ENCODE measurements at places on chromosomes 2 and 18. TPM values are rescaled to one million over a fixed set of nuclear protein-coding genes. Genes with fewer than 3 reads are reported as not detected.

DNA sequence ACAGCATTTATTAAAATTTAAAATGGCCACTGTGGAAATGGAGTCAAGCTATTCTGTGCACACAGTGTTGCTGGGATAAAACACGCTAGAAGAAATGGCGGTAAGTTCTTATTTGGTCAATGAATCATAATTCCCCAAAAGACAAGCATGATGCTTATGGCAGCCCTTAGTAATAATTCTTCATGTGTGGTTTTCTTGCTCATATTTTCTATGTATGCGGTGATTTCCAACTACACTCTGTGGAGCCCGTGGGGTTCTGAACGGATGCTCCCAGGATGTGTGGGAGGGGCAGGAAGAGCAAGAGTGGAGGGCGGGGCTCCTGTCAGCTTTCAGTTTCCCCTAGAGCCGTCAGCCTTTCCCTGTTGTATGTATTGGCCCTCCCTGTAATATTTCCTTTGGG is 91.7 kb upstream of the RMDN2 start:
- H3K4me3 ChIP-seq, result no peak overlapping the region
- H3K36me3 ChIP-seq, result no peaks in the 10 kb centered on the region
- peaks cover 14% of the 10 kb centered on the region for H3K4me1 ChIP-seq
- DNase-seq, result no peak

GRCh38 chr2:233083782-233084181 is 23.6 kb downstream of the INPP5D start:
- peak overlapping the region; percentile 88 for H3K27ac ChIP-seq
- DNase-seq, result no peak
- no peaks in the 10 kb centered on the region for H3K27me3 ChIP-seq
- peaks cover 86% of the 10 kb centered on the region for H3K4me1 ChIP-seq
- peaks cover 83% of the 10 kb centered on the region for H3K36me3 ChIP-seq

- H3K4me1 ChIP-seq, result peaks cover 2% of the 10 kb centered on the region
- peaks cover 5% of the 10 kb centered on the region for H3K27me3 ChIP-seq
- no peak overlapping the region for H3K4me3 ChIP-seq
These were observed 61.0 kb downstream of the CIB4 start for GRCh38 chr2:26580151-26580550.

GRCh38 chr2:45229411-45229810 is 220.2 kb upstream of the SIX2 start:
- H3K4me3 ChIP-seq, result no peak overlapping the region
- H3K36me3 ChIP-seq, result no peaks in the 10 kb centered on the region
- no peaks in the 10 kb centered on the region for H3K4me1 ChIP-seq
- no peak for DNase-seq

DNA sequence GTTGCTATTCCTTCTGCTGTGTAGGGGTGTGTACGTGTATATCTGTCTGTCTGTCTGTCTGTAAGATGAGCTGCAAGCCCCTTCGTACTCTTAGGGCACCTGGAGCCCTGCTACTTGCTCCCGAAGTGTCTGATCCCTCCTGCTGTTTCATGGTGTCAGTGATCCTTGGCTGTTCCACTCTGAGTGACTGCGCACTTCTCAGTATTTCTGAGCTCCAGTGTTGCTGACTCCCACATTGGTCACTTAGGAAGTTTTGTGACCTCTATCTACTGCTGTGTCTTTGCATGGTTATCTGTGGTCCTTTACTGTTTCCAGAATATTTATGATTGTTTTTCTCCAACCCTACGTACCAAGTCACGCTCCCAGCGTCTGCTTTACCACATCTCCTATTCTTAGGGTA is 16.2 kb downstream of the SEMA4F start:
- no peak overlapping the region for H3K27ac ChIP-seq
- H3K4me1 ChIP-seq, result no peaks in the 10 kb centered on the region
- no peak for DNase-seq
- no peak overlapping the region for H3K4me3 ChIP-seq
- H3K27me3 ChIP-seq, result no peaks in the 10 kb centered on the region
- no peaks in the 10 kb centered on the region for H3K36me3 ChIP-seq

DNA sequence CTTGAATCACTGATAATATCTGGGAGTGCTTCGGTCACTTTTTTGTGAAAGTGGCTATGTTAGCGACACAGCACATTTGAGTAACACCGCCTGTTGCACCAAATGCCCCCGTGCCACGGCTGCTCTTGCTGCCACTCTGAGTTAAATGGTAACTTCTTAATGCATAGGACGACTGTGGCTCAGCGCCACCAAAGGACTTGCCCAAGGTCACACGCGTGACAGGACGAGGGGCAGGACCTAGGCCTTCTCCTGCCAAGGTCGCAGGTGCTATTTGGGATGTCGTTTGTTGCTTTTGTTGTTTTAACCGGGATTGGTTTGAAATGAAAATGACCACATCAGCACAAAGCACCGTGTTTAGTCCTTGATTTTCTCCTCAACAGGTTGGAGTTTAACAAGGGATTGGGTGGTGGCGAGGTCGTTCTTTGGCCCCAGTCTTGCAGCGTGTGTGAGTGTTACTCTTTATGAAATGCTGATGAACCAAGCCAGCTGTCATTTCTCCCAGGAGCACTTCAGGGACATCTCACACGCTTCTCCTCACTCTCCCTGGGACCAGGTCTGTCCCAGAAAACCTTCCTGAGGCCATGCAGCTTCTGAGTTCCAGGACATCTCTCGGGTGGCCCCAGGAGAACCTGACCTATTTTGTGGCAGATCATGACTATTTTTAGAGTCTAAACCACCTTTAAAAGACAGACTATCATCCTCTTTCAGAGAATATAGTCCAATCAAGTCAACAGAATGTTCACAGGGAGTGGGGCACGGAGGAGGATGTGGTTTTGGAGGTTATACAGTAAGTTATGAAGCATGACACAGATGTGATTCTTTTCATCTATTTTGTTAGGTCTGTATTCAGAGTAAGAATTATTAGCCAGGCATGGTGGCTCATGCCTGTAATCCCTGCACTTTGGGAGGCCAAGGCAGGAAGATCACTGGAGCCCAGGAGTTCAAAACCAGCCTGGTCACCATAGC is 49.9 kb downstream of the MTCL1 start:
- H3K36me3 ChIP-seq, result no peaks in the 10 kb centered on the region
- peak overlapping the region; percentile 92 for H3K27ac ChIP-seq
- peak; percentile 84 for DNase-seq
- H3K4me3 ChIP-seq, result peak overlapping the region; percentile 56
- peaks cover 6% of the 10 kb centered on the region for H3K27me3 ChIP-seq
- H3K4me1 ChIP-seq, result peaks cover 54% of the 10 kb centered on the region

DNA sequence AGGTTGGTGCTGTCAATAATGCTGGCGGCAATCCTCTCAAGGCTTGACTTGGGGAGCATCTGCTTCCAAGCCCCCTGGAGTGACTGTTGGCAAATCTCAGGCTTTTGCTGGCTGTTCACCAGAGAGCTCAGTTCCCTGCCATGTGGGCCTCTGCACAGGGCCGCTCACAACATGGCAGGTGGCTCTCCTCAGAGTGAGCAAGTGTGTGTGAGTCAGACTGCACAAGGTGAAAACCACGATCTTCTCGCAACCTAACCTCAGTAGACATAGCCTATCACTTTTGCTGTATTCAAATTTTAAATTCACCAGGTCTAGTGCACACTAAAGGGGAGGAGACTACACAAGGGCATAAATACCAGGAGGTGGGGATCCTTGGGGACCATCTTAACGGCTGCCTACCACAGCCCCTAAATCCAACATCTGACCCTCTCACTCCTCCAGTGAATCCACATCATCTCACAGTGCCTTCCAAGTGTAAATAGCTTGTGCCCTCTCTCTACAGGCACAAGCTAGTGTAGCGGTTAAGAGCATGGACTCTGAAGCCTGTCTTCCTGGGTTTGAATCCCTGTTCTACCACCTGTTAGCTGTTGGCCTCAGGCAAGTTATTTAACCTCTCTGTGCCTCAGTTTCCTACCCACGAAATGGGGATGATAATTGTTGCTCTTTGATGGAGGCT is 187.7 kb upstream of the CXCR4 start:
- H3K27ac ChIP-seq, result peak overlapping the region; percentile 0
- peak; percentile 22 for DNase-seq
- H3K36me3 ChIP-seq, result no peaks in the 10 kb centered on the region
- peaks cover 18% of the 10 kb centered on the region for H3K4me1 ChIP-seq

DNA sequence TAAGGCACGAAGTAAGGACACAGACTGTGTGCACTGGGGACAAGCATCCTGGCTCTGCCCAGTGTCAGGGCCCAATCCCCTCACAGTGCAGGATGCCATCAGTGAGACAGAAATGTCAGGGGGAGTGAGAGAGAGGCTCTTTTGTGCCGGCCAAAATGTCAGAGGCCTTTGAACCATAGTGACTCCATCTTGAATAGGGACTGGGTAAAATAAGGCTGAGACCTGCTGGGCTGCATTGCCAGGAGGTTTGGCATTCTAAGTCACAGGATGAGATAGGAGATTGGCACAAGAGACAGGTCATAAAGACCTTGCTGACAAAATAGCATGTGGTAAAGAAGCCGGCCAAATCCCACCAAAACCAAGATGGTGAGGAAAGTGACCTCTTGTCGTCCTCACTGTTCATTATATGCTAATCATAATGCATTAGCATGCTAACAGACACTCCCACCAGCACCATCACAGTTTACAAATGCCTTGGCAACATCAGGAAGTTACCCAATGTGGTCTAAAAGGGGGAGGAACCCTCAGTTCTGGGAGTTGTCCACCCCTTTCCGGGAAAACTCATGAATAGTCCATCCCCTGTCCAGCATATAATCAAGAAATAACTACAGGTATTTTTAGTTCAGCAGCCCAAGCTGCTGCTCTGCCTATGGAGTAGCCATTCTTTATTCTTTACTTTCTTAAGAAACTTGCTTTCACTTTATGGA is 337.4 kb downstream of the LPIN1 start:
- DNase-seq, result no peak
- no peaks in the 10 kb centered on the region for H3K36me3 ChIP-seq
- H3K4me3 ChIP-seq, result no peak overlapping the region
- H3K4me1 ChIP-seq, result peaks cover 5% of the 10 kb centered on the region
- no peak overlapping the region for H3K27ac ChIP-seq

- H3K27ac ChIP-seq, result no peak overlapping the region
- peak; percentile 5 for DNase-seq
- peaks cover 11% of the 10 kb centered on the region for H3K4me1 ChIP-seq
- no peak overlapping the region for H3K4me3 ChIP-seq
These were observed 15.2 kb upstream of the ANKRD53 start for GRCh38 chr2:70962885-70963878.

DNA sequence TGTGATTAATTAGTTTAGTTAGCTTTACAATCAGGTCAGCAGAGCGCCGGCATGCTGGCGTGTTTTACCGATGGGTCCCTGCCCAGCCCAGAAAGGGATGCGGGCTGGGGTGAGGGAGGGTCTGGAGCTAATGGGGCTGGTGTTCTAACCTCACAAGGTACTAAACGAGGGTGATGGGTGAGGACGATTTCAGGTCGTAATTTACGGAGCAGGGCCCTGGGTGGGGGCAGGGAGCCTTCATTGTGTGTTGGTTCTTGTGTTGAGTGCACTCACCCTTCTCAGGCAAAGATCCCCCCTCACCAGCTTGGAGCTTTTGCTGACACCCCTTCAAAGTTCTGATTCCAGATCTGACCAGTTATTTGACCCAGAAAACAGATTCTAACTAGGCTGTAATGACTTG is 39.5 kb downstream of the PTGR3 start:
- H3K27ac ChIP-seq, result no peak overlapping the region
- H3K36me3 ChIP-seq, result no peaks in the 10 kb centered on the region
- DNase-seq, result no peak
- H3K4me1 ChIP-seq, result peaks cover 4% of the 10 kb centered on the region

GRCh38 chr2:54492335-54492734 is 36.2 kb downstream of the SPTBN1 start:
- no peak overlapping the region for H3K27ac ChIP-seq
- H3K27me3 ChIP-seq, result peaks cover 18% of the 10 kb centered on the region
- H3K4me3 ChIP-seq, result no peak overlapping the region
- H3K4me1 ChIP-seq, result peaks cover under 1% of the 10 kb centered on the region
- no peak for DNase-seq

- H3K36me3 ChIP-seq, result peaks cover 25% of the 10 kb centered on the region
- H3K27me3 ChIP-seq, result no peaks in the 10 kb centered on the region
- peaks cover 60% of the 10 kb centered on the region for H3K4me1 ChIP-seq
- no peak for DNase-seq
- no peak overlapping the region for H3K4me3 ChIP-seq
These were observed 18.8 kb downstream of the TMEM127 start for GRCh38 chr2:96247009-96247408.

GRCh38 chr2:166784296-166784946 is 103.9 kb upstream of the XIRP2 start:
- DNase-seq, result no peak
- no peaks in the 10 kb centered on the region for H3K36me3 ChIP-seq
- no peak overlapping the region for H3K4me3 ChIP-seq

- no peak for DNase-seq
- H3K27ac ChIP-seq, result no peak overlapping the region
- H3K36me3 ChIP-seq, result no peaks in the 10 kb centered on the region
- no peak overlapping the region for H3K4me3 ChIP-seq
- no peaks in the 10 kb centered on the region for H3K27me3 ChIP-seq
These were observed 310.0 kb downstream of the HRH4 start for GRCh38 chr18:24770311-24771024.

- H3K27me3 ChIP-seq, result peaks cover 3% of the 10 kb centered on the region
- no peak for DNase-seq
- no peak overlapping the region for H3K4me3 ChIP-seq
- H3K4me1 ChIP-seq, result no peaks in the 10 kb centered on the region
- no peak overlapping the region for H3K27ac ChIP-seq
These were observed 178.4 kb upstream of the FN1 start for GRCh38 chr2:215614296-215614695.

DNA sequence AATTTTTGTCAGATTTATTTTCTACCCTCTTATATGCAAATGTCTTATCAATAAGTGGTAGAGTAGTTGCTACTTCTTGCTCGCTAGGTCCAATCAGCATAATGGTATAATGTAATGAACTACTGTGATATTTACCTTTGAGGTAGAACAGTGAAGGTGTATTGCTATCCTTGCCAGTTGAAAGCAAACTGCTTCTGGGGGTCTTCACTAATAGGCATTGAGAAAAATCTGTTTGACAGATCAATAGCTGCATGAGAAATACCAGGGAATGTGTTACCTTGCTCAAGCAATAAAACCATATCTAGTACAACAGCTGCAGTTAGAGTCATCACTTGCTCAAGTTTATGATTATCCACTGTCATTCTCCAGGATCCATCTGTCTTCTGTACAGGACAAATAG is 50.1 kb upstream of the EFEMP1 start:
- no peaks in the 10 kb centered on the region for H3K4me1 ChIP-seq
- H3K27ac ChIP-seq, result no peak overlapping the region
- H3K27me3 ChIP-seq, result peaks cover 4% of the 10 kb centered on the region
- H3K36me3 ChIP-seq, result no peaks in the 10 kb centered on the region
- DNase-seq, result no peak
- H3K4me3 ChIP-seq, result no peak overlapping the region

FBXO36 gene
- 1.1 TPM for total RNA-seq

TMEM178A gene
- 0.32 TPM for total RNA-seq

IGFBP5 gene
- not detected for total RNA-seq

IL1R1 gene
- total RNA-seq, result 0.81 TPM
